ENCODE measurements at places on chromosomes 5 and 9.

- no peak for DNase-seq
Measured at GRCh38 chr5:158375531-158375930, 516.6 kb upstream of the CLINT1 start.

- DNase-seq = peak; percentile 86
Measured at GRCh38 chr9:88733651-88734421, 198.9 kb downstream of the NXNL2 start.

- no peak for DNase-seq
Measured at GRCh38 chr5:99059685-99060084, 130.9 kb upstream of the CHD1 start.

- DNase-seq = peak; percentile 40
Measured at GRCh38 chr5:118604106-118604505, 384.2 kb downstream of the DTWD2 start.

GRCh38 chr5:163712011-163712410, 206.6 kb downstream of the MAT2B start:
- no peak for DNase-seq

DNA sequence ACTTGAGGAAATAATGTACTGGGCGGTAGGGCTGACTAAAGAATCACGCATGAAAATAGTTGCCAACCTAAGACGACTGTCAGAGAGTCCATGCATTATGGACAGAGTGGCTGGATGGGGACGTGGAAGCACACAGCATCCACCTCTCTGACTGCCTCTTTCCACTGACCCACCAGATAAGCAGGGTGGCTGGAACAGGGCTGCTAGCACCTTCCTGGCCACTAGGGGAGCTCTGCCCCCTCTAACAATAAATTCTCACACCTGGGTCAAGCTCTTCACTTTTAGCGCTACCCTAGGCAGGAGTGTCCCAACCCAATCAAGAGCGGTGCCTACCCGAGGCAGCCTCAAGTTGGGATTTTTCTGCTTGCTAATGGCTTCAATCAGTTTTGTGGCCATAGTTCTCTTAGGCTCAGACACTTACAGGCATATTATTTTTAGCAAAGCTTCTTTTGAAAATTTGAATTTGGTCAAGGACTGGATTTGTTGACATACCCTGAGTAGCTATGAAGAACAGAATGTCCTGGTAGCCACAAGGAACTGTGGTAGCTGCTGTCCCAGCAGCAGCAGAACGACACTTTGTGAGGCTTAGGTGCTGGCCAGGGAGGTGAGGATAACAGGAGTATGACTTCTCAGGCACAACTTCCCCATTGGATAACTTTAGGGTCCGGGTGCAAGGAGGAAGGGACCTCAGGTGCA, 6.9 kb upstream of the TPM2 start:
- DNase-seq = no peak

DNA sequence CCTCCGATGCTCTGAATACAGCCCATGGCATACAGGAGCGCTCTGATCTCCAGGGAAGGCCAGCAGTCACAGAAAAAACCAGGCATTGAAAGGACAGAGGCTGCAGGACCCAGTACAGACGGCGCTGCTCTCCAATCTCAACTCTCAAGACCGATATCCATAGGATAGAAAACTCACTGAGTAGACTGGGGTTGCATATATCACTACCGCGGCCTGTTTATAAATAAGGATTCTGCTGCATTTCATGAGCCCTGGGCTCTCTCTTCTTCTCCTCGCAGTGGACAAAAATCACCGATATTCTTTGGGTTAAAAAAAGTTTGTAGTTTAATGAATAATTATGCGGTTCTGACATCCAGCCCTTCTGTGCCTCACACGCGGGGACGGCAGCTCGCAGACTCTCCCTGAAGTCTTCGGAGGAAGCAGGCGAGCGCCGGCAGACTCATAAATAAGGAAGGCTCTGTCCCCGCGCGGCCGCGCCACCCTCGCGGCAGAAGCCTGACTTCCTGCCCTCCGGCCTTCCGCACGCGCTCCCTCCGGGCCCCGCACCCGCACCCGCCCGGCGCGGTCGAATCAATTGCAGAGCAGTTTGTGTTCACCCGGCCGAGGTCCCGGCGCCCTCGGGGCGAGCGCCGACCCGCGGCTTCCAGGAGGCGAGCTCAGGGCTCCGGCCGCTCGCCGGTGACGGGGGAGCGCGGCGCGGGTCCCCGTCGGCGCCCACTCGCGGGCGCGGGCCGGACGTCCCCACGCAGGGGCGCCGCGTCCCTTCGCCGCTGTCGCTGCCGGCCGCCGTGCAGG, at the start of gene FAM78A:
Gene FAM78A (minus strand): TSS at position 417 of the 795 bp plus-strand sequence. CDS start 331 bp downstream, at position 86.
- peak; percentile 16 for DNase-seq

DNA sequence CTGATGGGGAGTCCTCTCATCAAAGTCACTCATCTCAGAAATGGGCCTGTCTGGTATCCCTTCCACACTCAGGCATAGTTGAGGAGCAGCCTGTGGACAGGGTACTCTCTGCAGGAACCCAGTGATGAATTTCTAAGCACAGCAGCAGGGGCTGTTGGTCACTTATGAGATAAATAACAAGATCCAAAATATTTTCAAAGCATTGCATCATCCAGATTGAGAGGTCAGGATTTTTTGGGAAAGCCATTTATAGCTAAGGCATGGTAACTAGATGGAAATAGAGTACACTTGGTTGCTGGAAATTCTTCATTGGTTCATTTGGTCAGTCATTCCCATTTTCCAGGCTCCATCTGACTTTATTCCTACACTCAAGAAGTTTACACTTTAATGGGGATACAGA, 246.8 kb upstream of the RAI14 start:
- peak; percentile 16 for DNase-seq

DNA sequence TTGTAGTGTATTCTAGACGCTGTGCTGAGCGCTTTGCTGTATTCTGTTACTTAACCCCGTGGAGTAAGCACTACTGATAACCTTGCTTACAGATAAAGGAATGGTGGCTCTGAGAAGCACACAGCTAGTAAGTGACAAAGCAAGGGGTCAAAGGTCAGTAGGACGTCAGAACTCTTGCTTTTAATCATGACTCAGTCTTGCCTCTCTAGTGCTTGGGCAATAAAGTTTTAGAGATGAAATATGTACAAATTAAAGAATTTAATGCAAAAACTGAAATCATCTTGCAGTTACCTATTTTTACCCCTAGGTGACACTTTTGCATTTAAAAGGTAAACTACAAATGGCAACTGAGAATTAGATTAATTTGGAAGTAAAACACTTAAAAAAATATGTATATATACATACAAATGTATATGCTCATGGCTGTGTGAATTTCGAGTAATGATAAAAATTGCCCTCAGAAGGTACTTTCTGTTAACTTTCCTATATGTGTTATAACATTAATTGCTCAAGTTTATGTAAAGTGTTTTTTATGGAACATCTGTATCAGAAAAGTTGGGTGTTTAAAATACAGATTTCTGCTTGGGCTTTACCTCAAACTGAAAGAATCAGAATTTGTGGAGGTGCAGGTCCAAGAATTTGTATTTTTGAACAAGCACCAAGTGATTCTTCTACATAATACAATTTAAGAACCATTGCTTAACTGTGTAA, 175.1 kb upstream of the DAB2 start:
- DNase-seq = peak; percentile 56

- DNase-seq = no peak
Measured at GRCh38 chr9:134620751-134621557, 20.6 kb upstream of the COL5A1 start.

GRCh38 chr5:178207917-178208280, 3.6 kb downstream of the HNRNPAB start:
- DNase-seq = no peak

GRCh38 chr9:114207034-114207810, 51.9 kb downstream of the COL27A1 start:
- peak; percentile 55 for DNase-seq

DNA sequence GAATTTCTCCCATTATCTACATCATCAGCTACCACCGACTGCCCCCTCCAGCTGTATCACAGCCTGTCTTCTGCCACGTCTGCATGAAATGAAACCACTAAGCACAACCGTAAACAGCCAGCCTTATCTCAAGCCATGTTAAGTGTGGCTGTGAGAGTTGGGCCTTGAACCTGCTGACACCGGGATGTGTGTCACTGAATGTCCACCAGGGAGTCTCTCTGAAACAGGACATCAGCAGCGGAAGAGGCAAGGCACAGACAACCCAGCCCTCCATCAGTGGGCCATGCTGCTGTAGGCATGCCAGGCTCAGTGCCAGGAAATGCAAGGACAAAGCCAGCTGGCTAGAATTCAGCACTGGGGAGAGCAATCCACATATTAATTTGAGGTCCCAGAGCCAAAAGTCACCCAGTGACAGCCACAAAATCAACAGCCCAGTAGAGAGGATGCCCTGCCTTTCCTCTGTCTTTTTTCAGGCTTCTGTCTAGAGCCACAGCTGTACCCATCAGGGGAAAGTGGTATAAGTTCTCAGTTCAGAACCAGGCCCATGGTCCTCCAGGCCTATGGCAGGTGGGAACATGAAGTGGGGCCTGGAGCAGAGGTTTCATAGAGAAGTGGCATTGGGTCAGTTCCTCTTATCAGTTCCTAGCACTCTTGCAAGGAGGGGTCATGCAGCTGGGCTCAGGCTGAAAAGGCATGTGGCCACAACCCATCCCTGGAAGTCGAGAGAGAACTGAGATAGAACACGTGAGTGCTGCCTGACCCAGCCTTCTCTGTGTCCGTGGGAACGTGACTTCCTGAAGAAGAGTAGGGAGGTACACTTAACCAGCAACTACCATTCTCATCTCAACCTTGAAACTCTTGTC, 199.4 kb downstream of the ESM1 start:
- DNase-seq = peak; percentile 40

Data from AG10803 (cell line).